HCT116 (cell line): ENCODE measurements at places on chromosomes 4 and X. TPM values are rescaled to one million over a fixed set of nuclear protein-coding genes. Genes with fewer than 3 reads are reported as not detected.

The FAM47A gene
- total RNA-seq, result not detected

The SMPX gene
- total RNA-seq, result 0.59 TPM

The OTC gene
- total RNA-seq, result not detected

The TMSB15A gene
- total RNA-seq, result 17.0 TPM

The TMPRSS11F gene
- not detected for total RNA-seq

The FGF13 gene
- 0.02 TPM for total RNA-seq

The MXRA5 gene
- total RNA-seq, result 0.02 TPM

The IL2RG gene
- total RNA-seq, result 0.64 TPM

The KLHL4 gene
- 0.10 TPM for total RNA-seq
